ENCODE measurements at places on chromosomes 12 and 14.

DNA sequence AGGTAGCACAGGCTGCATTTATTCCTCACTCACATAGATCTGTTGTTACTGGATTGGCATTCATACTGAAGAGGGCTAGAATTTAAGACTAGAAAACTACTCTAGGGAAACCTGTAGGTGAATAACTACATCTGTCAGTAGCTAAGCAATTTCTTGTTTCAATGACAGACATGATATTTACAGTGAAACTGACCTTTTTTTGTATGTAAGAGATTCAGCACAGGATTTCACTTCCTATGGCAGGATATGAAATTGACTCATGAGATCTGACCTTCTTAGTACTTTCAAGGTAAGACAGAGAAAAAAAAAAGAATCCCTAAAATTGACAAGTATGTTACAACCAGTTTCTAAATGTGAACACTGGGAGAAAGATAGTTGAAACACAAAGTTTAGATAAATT is 189.8 kb upstream of the SLC16A7 start:
- no peak for DNase-seq

- no peak for DNase-seq
Measured at GRCh38 chr14:102737402-102738372, 39.6 kb upstream of the TRAF3 start.

GRCh38 chr14:20515846-20516245 is 10.5 kb downstream of the RNASE10 start:
- DNase-seq = no peak

DNA sequence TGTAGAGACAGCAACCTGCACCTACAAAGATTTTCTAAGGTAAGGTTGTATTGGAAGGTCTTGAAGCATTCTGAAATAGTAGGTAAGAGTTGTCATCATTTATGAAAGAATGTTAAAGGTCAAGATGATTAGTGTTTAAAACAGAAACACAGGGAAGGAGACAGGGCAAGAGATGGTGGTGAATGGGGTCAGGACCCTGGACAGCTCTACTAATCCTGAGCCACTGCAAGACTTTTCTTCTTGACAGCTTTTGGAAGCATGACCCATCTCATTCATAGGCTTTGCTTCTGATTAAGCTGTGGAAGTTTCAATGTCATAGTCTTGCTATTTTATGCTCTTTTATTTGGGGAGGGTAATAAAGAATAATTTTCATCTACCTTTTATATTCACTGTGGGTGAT is 75.5 kb upstream of the CAND1 start:
- DNase-seq = no peak

- DNase-seq = no peak
Measured at GRCh38 chr14:72532686-72533454, 361.0 kb downstream of the DPF3 start.

- no peak for DNase-seq
Measured at GRCh38 chr14:60553808-60554207, 44.9 kb downstream of the SIX6 start.

- no peak for DNase-seq
Measured at GRCh38 chr14:34450542-34450915, 11.5 kb downstream of the SPTSSA start.

DNA sequence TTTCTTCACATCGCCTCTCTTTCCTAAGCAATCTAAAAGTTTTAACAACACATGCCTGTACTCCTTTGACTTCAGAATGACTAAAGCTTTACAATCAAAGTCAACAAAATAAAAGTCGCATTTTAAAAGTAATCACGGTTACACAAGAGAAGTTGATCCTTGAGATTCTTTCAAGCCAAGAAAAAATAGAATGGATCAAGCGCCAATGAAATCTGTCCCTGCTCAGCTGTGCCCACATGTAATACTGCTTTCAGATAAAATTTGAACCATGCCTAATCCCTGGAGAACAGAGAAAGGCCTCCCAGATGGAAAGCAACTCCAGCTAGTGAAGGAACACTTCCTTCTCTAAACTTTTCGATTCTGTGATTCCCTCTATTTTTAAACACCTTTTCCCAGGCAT is 113.1 kb downstream of the FBXL14 start:
- no peak for DNase-seq

DNA sequence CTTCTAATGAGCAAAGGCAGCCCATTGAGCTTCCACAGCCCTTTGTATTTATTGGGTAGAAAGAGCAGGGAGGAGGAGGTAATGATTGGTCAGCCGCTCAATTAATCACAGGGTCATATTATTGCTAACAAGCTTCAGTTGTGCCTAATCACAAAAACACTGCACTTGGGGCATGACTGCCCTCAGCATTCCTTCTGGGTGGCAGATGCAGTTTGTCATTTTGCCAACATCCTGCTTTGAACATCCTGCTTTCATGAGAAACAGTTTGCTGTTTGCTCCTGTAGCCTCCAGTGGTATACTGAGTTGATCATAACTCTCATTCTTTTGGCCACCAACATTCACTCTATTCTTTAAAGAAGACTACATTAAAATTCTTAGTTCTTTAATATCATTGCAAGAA is 462.9 kb upstream of the MIS18BP1 start:
- DNase-seq = no peak

- DNase-seq = no peak
Measured at GRCh38 chr14:60303745-60304144, 54.7 kb downstream of the PPM1A start.

- DNase-seq = no peak
Measured at GRCh38 chr14:80475074-80475473, 263.8 kb upstream of the DIO2 start.

All from GM18507 (cell line).